Brain pericyte (primary cell): ENCODE measurements at places on chromosomes 16 and 17.

GRCh38 chr16:1794908-1795666, 1.6 kb upstream of the IGFALS start:
- DNase-seq, result no peak

DNA sequence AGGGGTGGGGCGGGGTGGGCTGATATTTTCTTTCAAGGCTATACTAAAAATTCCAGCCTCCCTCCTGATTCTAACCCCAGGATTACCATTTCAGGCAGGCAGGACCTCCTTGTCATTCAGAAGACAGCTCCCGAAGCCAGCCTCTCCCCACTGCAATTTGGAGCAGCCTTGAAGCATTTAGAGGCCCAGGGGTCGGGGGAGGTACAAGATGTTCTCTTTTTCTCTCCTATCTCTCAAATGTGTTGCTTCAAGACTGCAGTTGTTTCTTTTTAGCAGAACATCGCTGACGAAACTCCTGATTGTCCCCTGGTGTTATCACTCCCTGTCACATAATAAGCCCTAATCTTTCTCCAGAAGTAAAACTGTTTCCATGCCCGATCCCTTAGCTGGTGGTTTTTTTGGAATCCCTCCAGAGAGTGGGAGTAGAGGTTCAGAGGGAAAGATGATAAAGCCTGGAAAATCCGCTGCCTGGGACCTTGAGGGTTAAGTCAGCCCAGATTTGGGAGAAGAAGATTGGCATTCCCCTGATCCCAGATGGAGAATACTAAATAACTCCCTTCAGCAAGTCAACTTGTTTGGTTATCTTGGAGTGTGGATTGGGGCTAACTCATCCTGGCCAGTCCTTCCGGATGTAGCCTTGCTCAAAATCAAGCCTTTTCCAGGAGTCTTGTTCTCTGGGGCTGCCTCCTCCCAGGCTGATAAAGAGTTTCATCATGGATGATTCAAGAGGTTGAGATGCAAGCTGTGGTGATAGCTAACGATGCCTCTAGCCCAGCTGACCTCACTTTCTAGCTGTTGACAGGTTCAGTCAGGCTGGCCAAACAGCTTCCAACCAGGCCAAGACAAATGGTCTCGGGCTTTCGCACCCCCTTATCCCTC, 71.3 kb downstream of the SOX9 start:
- no peak for DNase-seq

GRCh38 chr17:21174713-21175112, 39.2 kb downstream of the TMEM11 start:
- no peak for DNase-seq

DNA sequence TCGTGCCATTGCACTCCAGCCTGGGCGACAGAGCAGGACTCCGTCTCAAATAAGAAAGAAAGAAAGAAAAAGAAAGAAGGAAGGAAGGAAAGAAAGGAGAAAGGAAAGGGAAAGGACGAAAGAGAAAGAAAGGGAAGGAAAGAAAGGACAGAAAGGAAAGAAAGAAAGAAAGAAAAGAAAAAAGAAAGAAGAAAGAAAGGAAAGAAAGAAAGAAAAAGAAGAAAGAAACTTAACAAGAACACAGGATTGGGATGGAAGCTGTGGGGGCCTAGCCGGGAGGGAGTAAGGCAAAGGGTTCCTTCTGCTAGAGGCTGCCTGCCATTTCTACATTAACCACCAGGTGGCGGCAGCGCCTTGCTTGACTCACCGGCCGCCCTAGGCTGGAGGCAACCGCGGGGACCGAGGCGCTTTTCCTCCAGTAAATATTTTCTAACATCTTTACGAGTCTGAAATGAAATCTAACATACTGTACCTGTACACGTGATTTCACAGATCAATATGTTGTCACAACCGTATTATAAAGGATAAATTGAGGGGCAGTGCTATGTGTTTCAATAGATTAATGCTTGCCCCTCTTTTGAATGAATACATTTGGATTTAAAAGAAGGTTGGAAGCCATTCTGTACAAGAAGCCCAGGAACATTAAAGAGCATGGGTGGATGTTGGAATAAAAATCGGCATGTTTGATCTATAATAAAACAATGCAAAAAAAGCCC, 6.1 kb downstream of the GJD3 start:
- DNase-seq, result peak; percentile 46

- DNase-seq, result no peak
Observed at GRCh38 chr17:9948928-9949327, 43.9 kb upstream of the RCVRN start.
